ENCODE measurements at places on chromosomes 11 and 22.
A peak's percentile ranks its signal among the peaks of the same experiment; 100 is the strongest.

DNA sequence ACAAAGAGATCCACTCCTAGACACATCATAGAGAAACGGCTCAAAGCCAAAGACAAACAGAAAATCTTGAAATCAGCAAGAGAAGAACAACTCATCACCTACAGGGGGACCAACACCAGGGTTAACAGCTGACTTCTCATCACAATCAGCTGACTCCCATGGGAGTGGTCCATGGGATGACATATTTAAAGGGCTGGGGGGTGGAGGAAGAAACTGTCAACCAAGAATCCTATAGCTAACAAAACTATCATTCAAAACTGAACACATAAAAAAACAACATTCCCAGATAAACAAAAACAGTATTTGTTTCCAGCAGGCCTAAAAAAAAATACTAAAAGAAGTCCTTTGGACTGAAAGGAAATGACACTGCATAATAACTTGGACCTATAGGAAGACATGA, 86.7 kb downstream of the APOL5 start:
- DNase-seq = no peak

- DNase-seq = no peak
These were observed 5.8 kb upstream of the PAMR1 start for GRCh38 chr11:35531246-35531645.

GRCh38 chr11:71563406-71563805, 2.0 kb upstream of the KRTAP5-10 start:
- DNase-seq = no peak

DNA sequence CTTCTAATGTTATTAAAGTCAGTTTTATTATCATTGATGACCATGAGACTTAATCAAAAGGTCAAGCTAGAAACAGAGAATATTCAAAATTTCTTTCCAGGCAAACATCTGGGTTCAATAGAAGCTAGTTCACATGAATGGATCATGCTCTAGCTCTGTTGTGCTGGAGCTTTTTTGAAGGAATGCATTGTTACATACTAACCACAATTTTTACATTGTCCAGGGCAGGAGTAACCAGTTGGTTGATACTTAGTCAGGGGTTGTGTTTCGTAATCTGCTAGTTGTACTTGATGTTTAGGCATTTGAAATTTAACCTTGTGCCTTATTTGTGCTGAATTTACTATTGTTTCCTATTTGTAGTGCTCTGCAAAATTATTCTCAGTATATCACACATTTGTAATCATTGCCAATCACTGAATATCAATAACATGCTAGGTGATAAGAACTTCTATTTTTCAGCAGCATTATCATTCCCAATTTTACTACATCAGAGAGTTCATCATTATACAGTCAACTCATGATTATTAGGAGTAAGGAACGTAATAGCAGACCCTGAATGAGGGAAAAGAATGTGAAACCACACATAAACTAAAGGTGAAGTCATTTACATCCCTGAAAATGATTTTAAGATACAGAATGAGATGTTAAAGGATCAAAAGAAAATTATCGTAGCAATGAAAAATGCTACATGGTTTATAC, 23.2 kb downstream of the NF2 start:
- no peak for DNase-seq

- no peak for DNase-seq
These were observed 77.4 kb downstream of the HIPK3 start for GRCh38 chr11:33334627-33335026.

- no peak for DNase-seq
These were observed 47.9 kb downstream of the BLID start for GRCh38 chr11:122068141-122068540.

- peak; percentile 16 for DNase-seq
These were observed 43.5 kb downstream of the GGTLC2 start for GRCh38 chr22:22687638-22688500.

- DNase-seq = no peak
These were observed 124.2 kb downstream of the BRD1 start for GRCh38 chr22:49703505-49703904.

GRCh38 chr22:22821340-22821739, 66.3 kb upstream of the IGLL5 start:
- no peak for DNase-seq

DNA sequence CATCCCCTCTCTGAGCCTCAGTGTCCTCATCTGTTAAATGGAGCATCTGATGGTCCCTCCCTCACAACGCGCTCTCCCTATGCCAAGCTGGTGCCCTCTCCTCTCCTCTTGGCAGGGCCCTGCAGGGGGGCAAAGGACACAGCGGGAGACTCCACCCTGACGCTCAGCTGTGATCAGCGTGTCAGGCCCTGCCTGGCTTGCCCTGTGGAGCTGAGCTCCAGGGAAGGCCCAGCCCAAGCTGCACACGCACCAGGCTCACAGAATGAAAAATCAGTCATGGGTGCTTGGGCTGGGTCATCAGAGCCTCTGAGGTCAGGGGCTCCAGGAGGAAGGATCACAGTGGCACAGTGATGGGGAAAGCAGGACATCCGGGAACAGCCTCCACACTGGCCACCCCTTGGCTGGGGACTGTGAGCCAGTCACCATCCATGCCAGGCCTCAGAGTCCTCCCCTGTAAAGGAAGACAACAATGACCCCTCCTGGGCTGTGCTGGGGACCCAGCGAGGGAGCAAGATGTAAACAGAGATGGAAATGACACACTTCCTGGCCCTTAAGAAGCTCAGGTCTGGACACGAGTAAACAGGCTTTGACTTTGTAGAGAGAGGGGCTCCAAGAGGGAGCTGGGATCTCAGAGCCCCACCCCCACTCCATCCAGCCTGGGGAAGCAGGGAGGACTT, 36.6 kb downstream of the RPL3 start:
- no peak for DNase-seq

DNA sequence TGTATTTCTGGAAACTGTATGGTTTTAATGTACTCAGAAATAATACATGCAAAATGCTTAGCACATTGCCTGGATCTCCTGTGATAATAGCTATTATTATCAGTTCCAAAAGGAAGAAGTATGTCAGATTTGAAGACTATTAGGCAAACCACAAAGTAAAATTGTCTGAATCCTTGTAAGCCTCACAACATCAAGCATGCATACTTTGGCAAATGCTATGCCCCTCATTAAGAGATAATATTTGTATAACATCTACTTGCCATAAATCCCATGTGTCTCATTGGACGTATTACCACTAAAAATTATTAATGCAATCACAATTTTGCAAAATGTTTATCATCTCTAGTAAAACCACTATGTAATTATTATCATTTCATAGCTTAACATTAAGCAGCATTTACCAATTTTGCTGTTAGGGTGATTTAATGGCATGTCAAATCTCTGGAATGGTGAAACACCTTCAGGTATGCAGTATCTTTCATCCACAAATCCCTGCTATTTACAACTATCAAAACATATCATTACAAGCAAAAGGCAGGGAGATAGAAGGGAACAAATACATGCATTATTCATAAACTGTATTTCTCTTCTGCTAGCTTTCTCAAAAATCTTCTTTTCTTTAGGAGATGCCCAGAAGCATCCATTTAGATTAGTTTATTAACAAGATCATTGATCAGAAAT, 974.6 kb upstream of the RAG2 start:
- no peak for DNase-seq

DNA sequence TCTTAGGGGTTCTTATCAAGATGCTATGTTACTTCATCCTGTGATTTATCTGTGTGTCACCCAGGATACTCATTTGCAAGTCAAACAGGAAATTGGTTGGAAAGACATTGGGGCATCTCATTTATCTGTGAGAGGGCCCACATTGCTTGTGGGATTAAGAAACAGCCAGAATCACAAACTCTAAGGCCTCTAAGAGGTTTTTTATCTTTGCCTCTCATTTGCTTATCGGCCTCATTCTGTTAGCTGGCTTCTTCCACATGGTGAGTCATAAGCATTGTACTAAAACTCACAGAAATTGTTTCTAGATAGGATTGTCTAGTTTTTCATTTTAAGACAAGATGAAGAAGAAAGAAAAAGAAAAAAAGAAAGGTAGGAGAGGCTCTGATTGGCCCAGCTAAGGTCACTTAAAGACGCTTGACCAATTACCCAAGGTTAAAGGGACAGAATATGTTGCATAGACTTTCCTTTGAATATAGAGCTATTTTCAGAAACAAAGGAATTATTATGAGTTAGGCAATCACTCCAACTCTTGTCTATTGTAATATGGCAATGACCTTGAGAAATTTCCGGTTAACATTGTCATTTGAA, 121.9 kb downstream of the ARHGAP42 start:
- no peak for DNase-seq

GRCh38 chr22:31566484-31566883, 70.1 kb downstream of the SFI1 start:
- no peak for DNase-seq

- no peak for DNase-seq
These were observed 173.4 kb downstream of the BCR start for GRCh38 chr22:23353696-23354095.

DNA sequence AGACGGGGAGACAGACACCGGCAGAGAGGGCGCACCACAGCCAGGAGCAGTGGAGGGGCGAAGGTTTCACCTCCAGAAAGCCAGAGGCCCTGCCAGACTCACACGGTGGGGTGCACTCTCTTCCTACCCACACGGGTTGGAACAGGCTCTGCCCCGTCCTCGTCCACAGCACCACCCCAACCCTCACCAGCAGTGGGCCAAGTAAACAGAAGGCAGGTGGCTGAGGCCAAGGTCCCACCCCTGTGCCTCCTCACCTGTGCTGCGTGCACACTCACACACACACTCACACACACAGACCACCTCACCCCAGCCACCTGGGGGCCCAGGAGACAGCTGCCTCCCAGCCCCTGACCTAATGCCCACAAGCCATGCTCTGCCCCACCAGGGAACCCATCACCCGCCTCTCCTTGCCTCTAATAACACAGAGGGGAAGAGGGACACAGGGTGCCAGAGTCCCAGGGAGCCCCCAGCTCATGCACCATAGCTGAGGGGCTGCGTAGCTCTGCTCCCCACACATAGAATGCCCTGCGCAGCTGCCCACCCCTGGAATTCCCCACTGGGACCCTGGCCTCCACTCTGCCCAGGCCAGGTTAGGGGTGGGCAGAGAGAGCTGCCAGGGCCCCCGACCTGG, 3.1 kb downstream of the CYB5R3 start:
- DNase-seq = no peak

DNA sequence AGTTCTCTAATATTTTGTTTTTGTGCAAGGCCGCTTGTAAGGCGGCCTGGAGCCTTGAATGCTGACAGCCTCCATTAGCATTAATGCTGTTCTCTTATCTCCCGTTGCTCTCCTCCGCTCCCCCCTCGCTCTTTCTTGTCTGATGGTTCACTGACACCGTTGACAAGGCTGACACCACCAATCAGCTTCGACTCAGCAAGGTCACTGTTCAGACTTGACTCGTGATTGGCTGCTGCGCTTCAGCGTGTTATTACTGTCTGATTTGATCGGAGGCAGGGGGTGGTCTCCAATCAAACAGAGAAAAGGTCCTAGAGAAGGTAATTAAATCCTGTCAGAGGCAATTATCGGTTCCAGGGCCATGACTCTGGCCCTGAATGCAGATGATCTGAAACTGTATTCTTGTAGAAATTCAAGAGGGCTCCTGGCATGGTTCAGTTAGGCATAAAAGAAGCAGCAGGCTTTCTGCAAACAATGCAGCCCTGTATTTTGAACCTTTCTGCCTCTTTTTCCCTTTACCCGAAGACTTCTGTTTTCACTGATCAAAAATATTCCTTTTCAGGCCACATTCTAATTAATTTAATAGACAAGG, 49.3 kb upstream of the MPPED2 start:
- no peak for DNase-seq

DNA sequence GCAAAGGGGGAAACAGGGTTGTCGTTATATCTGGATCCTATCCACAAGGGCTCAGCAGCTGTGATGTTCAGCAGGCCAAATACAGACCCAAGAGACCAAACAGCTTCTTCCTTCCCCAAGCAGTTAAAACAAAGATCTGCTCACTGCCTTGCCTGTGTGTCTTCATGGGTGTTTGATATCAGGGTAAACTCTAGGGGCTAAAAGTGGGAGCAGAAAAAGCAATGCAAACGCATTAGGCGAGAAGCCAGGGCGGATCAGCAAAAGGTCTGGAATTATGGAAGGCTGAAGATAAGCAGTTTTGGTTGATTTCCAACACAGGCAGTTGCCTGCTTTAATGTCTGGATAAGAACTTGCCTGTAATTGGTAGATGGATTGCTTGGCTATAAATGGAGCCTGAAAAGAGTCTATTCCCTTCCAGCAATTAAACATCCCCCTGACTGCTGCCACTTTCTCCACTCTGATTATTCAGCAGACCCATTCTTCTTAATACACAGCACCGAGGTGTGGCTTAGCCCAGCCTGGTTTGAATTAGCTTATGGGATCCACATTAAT, 126.3 kb downstream of the COMMD9 start:
- no peak for DNase-seq

DNA sequence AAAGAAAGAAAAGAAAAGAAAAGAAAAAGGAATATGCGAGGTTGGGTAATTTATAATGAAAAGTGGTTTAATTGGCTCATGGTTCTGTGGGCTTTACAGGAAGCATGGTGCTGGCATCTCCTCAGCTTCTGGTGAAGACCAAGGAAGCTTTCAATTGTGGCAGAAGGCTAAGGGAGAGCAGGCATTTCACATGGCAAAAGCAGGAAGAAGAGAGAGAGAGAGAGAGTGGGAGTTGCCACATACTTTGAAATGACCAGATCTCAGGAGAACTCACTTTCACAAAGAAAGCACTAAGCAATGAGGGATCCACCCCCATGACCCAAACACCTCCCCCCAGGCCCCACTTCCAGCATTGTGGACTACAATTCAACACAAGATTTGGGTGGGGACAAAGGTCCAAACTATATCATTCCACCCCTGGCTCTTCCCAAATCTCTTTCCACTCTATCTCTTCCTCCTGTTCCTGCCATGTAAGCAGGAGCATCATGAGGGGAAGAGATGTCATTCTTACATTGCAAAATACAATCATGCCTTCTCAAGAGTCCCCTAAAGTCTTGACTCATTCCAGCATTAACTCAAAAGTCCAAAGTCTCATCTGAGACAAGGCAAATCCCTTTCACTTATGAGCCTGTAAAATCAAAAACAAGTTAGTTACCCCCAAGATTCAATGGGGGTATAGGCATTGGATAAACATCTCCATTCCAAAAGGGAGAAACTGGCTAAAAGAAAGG, 38.9 kb downstream of the LINC01488 start:
- no peak for DNase-seq

DNA sequence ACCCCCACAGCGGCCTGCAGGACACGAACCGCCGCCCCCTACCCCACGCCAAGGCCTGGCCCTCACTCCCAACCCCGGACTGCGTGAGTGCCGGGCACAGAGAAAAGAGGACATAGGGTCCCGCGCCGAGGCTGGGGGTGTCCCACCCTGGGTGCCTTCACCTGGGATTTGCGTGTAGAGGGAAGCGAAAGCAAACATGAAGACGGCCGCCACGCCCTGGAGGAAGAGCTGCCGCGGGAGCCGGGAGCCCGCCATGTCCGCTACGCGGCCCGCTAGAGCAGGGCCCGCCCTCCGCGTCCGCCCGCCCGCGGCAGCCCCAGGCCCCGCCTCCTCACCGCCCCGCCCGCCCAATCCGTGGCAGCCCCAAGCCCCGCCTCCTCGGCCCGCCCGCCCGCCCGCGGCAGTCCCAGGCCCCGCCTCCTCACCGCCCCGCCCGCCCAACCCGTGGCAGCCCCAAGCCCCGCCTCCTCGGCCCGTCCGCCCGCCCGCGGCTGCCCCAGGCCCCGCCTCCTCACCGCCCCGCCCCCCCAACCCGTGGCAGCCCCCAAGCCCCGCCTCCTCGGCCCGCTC, at the start of gene LMF2:
TSS of gene LMF2 (minus strand) at position 282 of the 570 bp plus-strand sequence. CDS start at position 255, 27 bp downstream.
- DNase-seq = peak; percentile 97

Measured in CD8-positive, alpha-beta T cell (primary cell).